ENCODE measurements at places on chromosomes 13 and 19.

GRCh38 chr13:109383683-109384082, 402.7 kb downstream of the IRS2 start:
- no peak for DNase-seq

DNA sequence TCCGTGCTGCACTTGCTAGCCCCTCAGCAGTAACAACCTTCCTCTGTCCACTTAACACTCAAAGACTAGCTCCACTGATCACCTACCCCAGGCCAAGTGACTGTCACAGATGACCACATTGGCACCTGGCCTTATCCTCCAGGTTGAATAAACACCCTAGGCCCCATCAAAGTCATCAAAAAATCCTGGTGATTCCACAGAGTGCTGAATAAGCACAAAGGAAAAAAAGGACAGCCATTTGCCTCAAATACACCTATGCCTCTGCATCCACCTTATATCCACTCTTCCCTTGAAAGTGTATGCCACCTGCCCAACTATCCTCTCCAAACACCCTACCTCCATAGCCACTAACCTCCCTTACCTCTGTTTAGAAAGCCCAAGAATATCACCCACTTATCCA, 2.7 kb downstream of the ZNF154 start:
- DNase-seq = no peak

- DNase-seq = no peak
These were observed 1.4 kb downstream of the GGN start for GRCh38 chr19:38386300-38386970.

- no peak for DNase-seq
These were observed 8.1 kb upstream of the CHST8 start for GRCh38 chr19:33613620-33614000.
